Thoracic aorta (tissue), 2 donors: ENCODE measurements at places on chromosomes 6 and 20. TPM values are rescaled to one million over a fixed set of nuclear protein-coding genes. Genes with fewer than 3 reads are reported as not detected.

The ZNF831 gene
- 1.1 TPM for total RNA-seq

The KHDC1L gene
- not detected for total RNA-seq

The STMND1 gene
- total RNA-seq: not detected

The NDRG3 gene
- 50.9 TPM for total RNA-seq

The IMPG1 gene
- total RNA-seq: not detected

The SULF2 gene
- 39.0 TPM for total RNA-seq

The C6orf15 gene
- total RNA-seq: not detected

The SPATA25 gene
- total RNA-seq: 16.6 TPM

The NOX3 gene
- not detected for total RNA-seq

The PTK6 gene
- not detected for total RNA-seq

The XKR7 gene
- not detected for total RNA-seq

The VIP gene
- 0.63 TPM for total RNA-seq

The ENPP5 gene
- total RNA-seq: 2.7 TPM

The DAAM2 gene
- 71.5 TPM for total RNA-seq

The TREM2 gene
- 16.5 TPM for total RNA-seq

The KHDC3L gene
- total RNA-seq: not detected

The TRIM40 gene
- not detected for total RNA-seq

The PREX1 gene
- total RNA-seq: 101 TPM
